ENCODE measurements at places on chromosomes 6 and 20. TPM values are rescaled to one million over a fixed set of nuclear protein-coding genes. Genes with fewer than 3 reads are reported as not detected.

Gene GSTA1
- total RNA-seq: 38.6 TPM

Gene SOBP
- 2.4 TPM for total RNA-seq

Gene CST2
- not detected for total RNA-seq

Gene ULBP1
- not detected for total RNA-seq

Gene B4GALT5
- 7.4 TPM for total RNA-seq

Gene PPP1R10
- 57.9 TPM for total RNA-seq

Gene MMP24
- total RNA-seq: 2.0 TPM

Gene SRMS
- not detected for total RNA-seq

Gene KIF25
- not detected for total RNA-seq

Gene RIOK1
- 7.9 TPM for total RNA-seq

Gene COL9A3
- total RNA-seq: 9.6 TPM

Gene ADGB
- not detected for total RNA-seq

Gene COL11A2
- 0.35 TPM for total RNA-seq

Gene SLC22A23
- 13.0 TPM for total RNA-seq

Gene HDAC2
- total RNA-seq: 34.2 TPM

Gene RCAN2
- total RNA-seq: 1.7 TPM

Gene ACTL10
- total RNA-seq: 2.6 TPM

Gene UQCC2
- 30.6 TPM for total RNA-seq

Gene KCNQ5
- 0.03 TPM for total RNA-seq

Gene SPEF1
- total RNA-seq: 0.22 TPM

Gene PRSS16
- total RNA-seq: 23.9 TPM

Gene SLC17A2
- not detected for total RNA-seq

Gene CDSN
- not detected for total RNA-seq

Gene EEF1A2
- total RNA-seq: 11.8 TPM

Gene CRISP2
- total RNA-seq: 0.12 TPM

Gene APCDD1L
- 0.16 TPM for total RNA-seq

Gene TRIM10
- total RNA-seq: not detected

Gene PPP1R14C
- 0.83 TPM for total RNA-seq
